ENCODE measurements at places on chromosomes 3 and 15. TPM values are rescaled to one million over a fixed set of nuclear protein-coding genes. Genes with fewer than 3 reads are reported as not detected.

The FBXW12 gene
- total RNA-seq = not detected

The SLC9C1 gene
- total RNA-seq = 1.4 TPM

The SCG5 gene
- not detected for total RNA-seq

The FXR1 gene
- 112 TPM for total RNA-seq

The RPLP1 gene
- 602 TPM for total RNA-seq

The SKOR1 gene
- total RNA-seq = 0.74 TPM

The FANCD2OS gene
- total RNA-seq = not detected

The EPHA3 gene
- 4.0 TPM for total RNA-seq

The COLQ gene
- 1.2 TPM for total RNA-seq

The CYP1A1 gene
- 8.3 TPM for total RNA-seq

The SERPINI2 gene
- total RNA-seq = not detected

The MOBP gene
- not detected for total RNA-seq

The ITPKA gene
- total RNA-seq = 1.2 TPM

The RGMA gene
- 5.6 TPM for total RNA-seq

All from omental fat pad (tissue), 4 donors.